Daoy (cell line): ENCODE measurements at places on chromosomes 13 and 19. TPM values are rescaled to one million over a fixed set of nuclear protein-coding genes. Genes with fewer than 3 reads are reported as not detected.

CYP4F2 gene
- not detected in 2 replicates for total RNA-seq

CHAF1A gene
- total RNA-seq, result 39.7 and 55.8 TPM in 2 replicates

ATP7B gene
- total RNA-seq, result 1.5 TPM in 2 replicates

KISS1R gene
- total RNA-seq, result not detected in 2 replicates

KLF5 gene
- total RNA-seq, result 3.3 and 4.6 TPM in 2 replicates

CXCL17 gene
- not detected in 2 replicates for total RNA-seq

KASH5 gene
- not detected in 2 replicates for total RNA-seq

GRIN2D gene
- total RNA-seq, result 0.09 TPM in 1 of 2 replicates, not detected in the other

ZNF681 gene
- total RNA-seq, result 1.9 and 2.2 TPM in 2 replicates

LRRC4B gene
- total RNA-seq, result 1.8 and 5.6 TPM in 2 replicates

CEACAM20 gene
- total RNA-seq, result not detected in 2 replicates

BCKDHA gene
- total RNA-seq, result 37.2 and 41.4 TPM in 2 replicates
